NCI-H2227 treated with DMSO at 0.1 percent for 48 hours (cell line): ENCODE measurements at places on chromosomes 7 and 10.
A peak's percentile ranks its signal among the peaks of the same experiment; 100 is the strongest.

GRCh38 chr7:111668711-111669110 is 106.4 kb upstream of the IMMP2L start:
- no peak for DNase-seq

- DNase-seq = no peak
Observed at GRCh38 chr7:2821161-2821841, 22.8 kb downstream of the GNA12 start.

DNA sequence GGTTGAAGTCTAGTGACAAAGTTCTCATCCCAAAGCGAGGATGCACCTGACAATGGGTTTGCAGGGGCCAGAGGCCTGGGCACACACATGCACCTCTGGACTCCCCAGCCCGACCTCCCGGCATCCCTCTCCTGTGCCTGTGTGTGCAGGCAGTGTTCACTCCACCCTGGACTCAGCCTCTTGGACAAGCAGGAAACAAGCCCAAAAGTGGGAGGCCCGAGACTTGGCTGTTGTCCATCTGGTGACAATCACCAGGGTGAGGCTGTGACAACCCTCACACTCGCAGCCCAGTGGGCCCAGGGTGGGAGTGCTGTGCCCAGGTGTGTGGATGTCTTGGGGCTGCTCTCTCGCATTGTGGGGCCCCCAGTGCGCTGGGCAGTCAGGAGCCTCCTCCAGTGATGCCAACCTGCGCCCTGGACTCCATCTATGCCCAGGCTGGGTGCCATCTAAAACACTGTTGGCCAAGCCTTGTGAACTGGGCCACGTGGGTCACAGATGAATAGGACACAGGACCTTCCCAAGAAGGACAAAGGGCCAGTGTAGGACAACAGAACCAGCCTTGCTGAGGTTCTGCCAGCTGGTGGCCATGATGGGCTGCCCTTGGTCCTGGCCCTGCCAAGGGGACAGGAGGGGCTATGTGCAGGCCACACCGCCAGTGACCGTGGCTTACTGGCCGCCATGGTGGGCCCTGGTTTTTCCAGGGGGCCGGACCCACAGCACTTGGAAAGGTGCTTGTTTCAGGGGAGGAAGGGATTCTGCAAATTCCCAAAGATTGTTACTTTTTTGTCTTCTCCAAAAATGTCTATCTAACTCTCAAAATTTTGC is 144.3 kb downstream of the TCERG1L start:
- DNase-seq = no peak

- DNase-seq = no peak
Observed at GRCh38 chr10:23293973-23294590, 50.5 kb downstream of the C10orf67 start.

DNA sequence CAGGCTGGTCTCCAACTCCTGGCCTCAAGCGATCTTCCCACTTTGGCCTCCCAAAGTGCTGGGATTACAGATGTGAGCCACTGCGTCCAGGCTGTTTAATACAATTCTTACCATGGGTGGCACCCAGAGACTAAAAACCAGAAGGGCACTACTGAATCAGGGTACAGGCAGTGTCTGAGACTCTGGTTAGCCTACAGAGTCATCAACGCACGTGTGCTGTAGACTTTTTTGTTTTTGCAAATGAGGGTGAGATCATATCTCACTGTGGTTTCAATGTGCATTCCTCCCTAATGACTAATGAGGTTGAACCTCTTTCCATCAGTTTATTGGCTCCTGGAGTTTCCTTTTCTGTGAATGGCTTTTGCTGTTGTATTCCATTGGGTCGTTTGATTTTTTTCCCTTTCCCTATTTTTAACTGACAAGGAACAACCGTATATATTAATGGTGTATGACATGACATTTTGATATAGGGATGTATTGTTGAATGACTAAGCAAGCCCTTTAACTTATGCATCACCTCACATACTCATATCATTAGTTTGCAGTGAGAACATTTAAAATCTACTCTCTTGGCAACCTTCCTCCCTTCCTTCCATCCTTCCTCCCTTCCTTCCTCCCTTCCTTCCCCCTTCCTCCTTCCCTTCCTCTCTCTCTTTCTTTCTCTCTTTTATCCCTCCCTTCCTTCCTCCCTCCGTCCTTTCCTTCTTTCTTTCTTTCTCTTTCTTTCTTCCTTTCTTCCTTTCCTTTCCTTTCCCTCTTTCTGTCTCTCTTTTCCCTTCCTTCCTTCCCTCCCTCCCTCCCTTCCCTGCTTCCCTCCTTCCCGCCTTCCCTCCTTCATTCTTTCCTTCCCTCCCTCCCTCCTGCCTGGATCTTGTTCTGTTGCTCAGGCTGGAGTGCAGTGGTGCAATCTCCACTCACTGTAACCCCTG is 9.3 kb upstream of the TMEM270 start:
- DNase-seq = no peak

DNA sequence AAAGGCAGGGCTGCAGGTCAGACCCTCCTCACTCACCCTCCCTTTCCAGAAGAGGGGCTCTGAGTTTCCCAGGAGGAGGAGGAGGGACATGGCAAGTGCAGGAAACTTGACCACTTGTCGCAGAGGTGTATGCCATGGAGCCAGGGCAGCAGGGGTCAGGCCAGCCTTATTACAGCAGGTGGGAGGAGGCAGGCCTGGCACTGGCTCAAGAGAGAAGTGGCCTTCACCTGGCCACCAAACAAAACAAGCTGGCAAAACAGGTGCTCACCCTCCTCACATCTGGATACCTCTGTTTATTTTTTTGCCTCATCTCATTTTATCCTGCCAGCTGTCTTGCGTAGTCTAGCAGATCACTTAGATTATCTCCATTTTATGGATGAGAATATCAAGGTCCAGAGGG is 12.5 kb downstream of the COL13A1 start:
- no peak for DNase-seq

- peak; percentile 15 for DNase-seq
Observed at GRCh38 chr10:26860102-26860442, 686 bp downstream of the ABI1 start.

- DNase-seq = no peak
Observed at GRCh38 chr7:105007298-105007697, 6.7 kb upstream of the KMT2E start.

- no peak for DNase-seq
Observed at GRCh38 chr7:84589012-84589411, 394.4 kb upstream of the SEMA3A start.

GRCh38 chr7:295155-296154 is 5.5 kb downstream of the FOXL3 start:
- no peak for DNase-seq
